SW 1271 (cell line): ENCODE measurements at places on chromosomes 7 and 10.

DNA sequence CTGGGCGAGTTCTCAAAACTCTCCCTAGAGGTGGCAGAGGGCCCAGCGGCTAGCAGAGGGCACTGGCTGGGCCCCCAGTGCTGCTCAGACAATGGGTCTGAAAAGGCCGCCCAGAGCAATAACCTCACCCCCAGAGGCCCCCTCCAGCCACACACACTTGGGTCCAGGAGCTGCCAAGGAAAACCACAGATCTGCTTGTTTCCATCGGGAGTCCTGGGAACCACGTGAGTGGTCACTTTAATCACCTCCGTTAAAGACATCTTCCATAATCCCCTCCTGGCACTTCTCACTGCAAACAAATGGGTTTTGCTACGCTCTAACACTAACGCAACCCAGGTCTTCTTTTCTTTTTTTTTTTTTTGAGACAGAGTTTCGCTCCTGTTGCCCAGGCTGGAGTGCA, 30.0 kb downstream of the NUDT1 start:
- no peak for DNase-seq

DNA sequence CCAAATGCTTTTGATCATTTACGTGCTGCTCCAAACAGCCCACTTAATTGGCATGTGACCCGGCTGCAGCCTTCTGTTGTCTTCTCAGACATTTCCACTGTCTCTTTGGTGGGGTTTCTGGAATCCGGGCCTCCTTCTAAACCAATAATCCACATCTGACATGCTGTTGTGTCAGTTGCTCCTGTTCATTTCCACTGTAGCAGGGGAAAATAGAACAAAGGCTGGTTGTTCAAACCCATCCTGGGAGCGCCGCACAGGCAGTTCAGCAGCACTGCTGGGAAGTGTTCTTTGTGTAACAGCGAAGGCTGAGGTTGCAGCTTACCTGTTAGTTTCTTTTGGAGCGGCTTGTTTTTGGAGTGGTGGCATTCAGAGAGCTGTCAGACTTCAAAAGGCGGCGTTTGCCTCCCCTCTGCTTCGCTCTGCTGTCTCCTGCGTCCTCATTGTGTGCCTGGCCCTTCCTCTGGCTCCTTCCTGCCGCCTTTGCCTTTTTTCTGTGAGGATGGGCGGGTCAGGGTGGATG, 149.4 kb downstream of the SNX10 start:
- DNase-seq, result no peak

- DNase-seq, result no peak
Observed at GRCh38 chr10:42623929-42624328, 14.4 kb downstream of the ZNF33B start.

DNA sequence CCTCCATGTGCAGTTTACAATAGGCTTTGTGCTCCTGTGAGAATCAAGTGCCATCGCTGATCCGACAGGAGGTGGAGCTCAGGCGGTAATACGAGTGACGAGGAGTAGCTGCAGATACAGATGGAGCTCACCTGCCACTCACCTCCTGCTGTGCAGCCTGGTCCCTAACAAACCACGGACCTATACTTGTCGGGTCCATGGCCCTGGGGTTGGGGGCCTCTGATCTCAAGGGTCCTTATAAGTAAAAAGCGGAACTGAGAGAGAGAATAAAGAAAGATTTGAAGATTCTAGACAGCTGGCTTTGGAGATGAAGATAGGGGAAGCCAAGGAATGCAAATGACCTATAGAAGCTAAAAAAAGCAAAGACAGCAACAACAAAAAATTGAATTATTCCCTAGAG, 130.6 kb downstream of the PLXDC2 start:
- no peak for DNase-seq

DNA sequence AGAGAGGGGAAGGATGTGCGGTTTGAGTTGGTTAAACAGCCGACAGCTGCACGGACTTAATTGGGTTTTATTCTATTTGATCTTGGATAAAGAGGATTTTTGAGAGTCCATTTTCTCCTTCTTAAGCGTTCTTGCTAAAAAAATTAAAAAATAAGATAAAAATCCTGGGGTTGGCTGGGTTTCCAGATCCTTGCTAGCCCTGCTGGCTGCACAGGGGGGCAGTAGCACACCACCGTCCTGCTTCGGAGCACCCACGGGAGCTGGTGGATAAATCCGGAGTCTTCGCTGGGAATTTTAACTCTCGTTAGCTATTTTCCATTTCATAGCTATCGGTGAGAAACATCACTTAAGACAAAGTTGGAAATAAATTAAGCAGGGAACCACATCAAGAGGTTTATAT, 792.0 kb downstream of the TYW1 start:
- DNase-seq, result no peak

- no peak for DNase-seq
Observed at GRCh38 chr10:70742537-70743429, 42.4 kb downstream of the TBATA start.
